Bladder microvascular endothelial cell (primary cell): ENCODE measurements at places on chromosomes 16 and 17. TPM values are rescaled to one million over a fixed set of nuclear protein-coding genes. Genes with fewer than 3 reads are reported as not detected.

ITGAL gene
- total RNA-seq = not detected in 2 replicates

PLXDC1 gene
- 0.06 and 0.16 TPM in 2 replicates for total RNA-seq

SSTR5 gene
- total RNA-seq = 0.16 and 0.50 TPM in 2 replicates

SNF8 gene
- 103 and 105 TPM in 2 replicates for total RNA-seq

ZNF750 gene
- under 0.01 and 0.06 TPM in 2 replicates for total RNA-seq

IRX6 gene
- not detected in 2 replicates for total RNA-seq

PRMT7 gene
- 27.8 and 42.2 TPM in 2 replicates for total RNA-seq

CRHR1 gene
- not detected in 2 replicates for total RNA-seq

DNAJA3 gene
- total RNA-seq = 31.4 and 65.8 TPM in 2 replicates

PTGES3L gene
- 0.06 and 0.16 TPM in 2 replicates for total RNA-seq

DUS2 gene
- total RNA-seq = 10.5 and 24.0 TPM in 2 replicates

MAPT gene
- total RNA-seq = under 0.01 and 0.13 TPM in 2 replicates

SLC9A5 gene
- 0.32 and 0.82 TPM in 2 replicates for total RNA-seq

KRTAP4-6 gene
- total RNA-seq = not detected in 2 replicates

VMP1 gene
- 87.3 and 287 TPM in 2 replicates for total RNA-seq

NAA38 gene
- total RNA-seq = 90.2 and 171 TPM in 2 replicates

DHRS7C gene
- total RNA-seq = not detected in 2 replicates

CRYM gene
- not detected in 2 replicates for total RNA-seq

C17orf113 gene
- 0.16 and 0.25 TPM in 2 replicates for total RNA-seq

ZSCAN10 gene
- not detected in 2 replicates for total RNA-seq

NLRC5 gene
- 20.1 and 49.4 TPM in 2 replicates for total RNA-seq

CASKIN1 gene
- total RNA-seq = 0.50 TPM in 1 of 2 replicates, not detected in the other

ADORA2B gene
- 3.9 and 5.6 TPM in 2 replicates for total RNA-seq

MMP25 gene
- under 0.01 and 0.06 TPM in 2 replicates for total RNA-seq

MYH1 gene
- total RNA-seq = not detected in 2 replicates

GALNS gene
- total RNA-seq = 11.5 and 33.2 TPM in 2 replicates

PRDM7 gene
- total RNA-seq = not detected in 2 replicates

C17orf75 gene
- total RNA-seq = 18.9 and 23.2 TPM in 2 replicates

CCL13 gene
- not detected in 2 replicates for total RNA-seq

ZSCAN32 gene
- total RNA-seq = 6.0 and 8.9 TPM in 2 replicates

PPM1D gene
- total RNA-seq = 24.6 and 28.8 TPM in 2 replicates

ARHGDIG gene
- 0.13 TPM in 1 of 2 replicates, not detected in the other for total RNA-seq

PSMD3 gene
- 82.6 and 91.4 TPM in 2 replicates for total RNA-seq

C16orf54 gene
- total RNA-seq = not detected in 2 replicates

OR3A2 gene
- total RNA-seq = not detected in 2 replicates

ABCA8 gene
- total RNA-seq = under 0.01 and 0.25 TPM in 2 replicates

TMEM98 gene
- total RNA-seq = 22.0 and 42.0 TPM in 2 replicates

FAM20A gene
- under 0.01 TPM in 1 of 2 replicates, not detected in the other for total RNA-seq

ITGAD gene
- not detected in 2 replicates for total RNA-seq

SEPTIN12 gene
- total RNA-seq = 0.06 TPM in 1 of 2 replicates, not detected in the other

ERAL1 gene
- 16.4 and 32.5 TPM in 2 replicates for total RNA-seq

SLC7A5 gene
- 2.3 and 15.9 TPM in 2 replicates for total RNA-seq

CLEC3A gene
- total RNA-seq = not detected in 2 replicates

IRF8 gene
- total RNA-seq = 0.32 and 23.8 TPM in 2 replicates

ZFP3 gene
- total RNA-seq = 0.97 and 1.7 TPM in 2 replicates

MT4 gene
- total RNA-seq = not detected in 2 replicates

SLC47A1 gene
- total RNA-seq = 0.49 and 1.4 TPM in 2 replicates

TBC1D3E gene
- not detected in 2 replicates for total RNA-seq

GLIS2 gene
- total RNA-seq = 0.94 and 0.97 TPM in 2 replicates

PRCD gene
- 0.38 and 0.49 TPM in 2 replicates for total RNA-seq

NPIPB6 gene
- total RNA-seq = not detected in 2 replicates

VAMP2 gene
- 4.9 and 5.3 TPM in 2 replicates for total RNA-seq

MYO15A gene
- total RNA-seq = under 0.01 and 0.44 TPM in 2 replicates

CFAP119 gene
- total RNA-seq = 0.65 and 0.82 TPM in 2 replicates

CEP20 gene
- 17.3 and 19.5 TPM in 2 replicates for total RNA-seq
